Cerebellum (tissue), 4 donors: ENCODE measurements at places on chromosomes 5 and 9. TPM values are rescaled to one million over a fixed set of nuclear protein-coding genes. Genes with fewer than 3 reads are reported as not detected.

Gene ZNF367
- total RNA-seq = 8.3 TPM

Gene GRIN1
- 23.6 TPM for total RNA-seq

Gene PCDHAC1
- total RNA-seq = 32.4 TPM

Gene MEIKIN
- not detected for total RNA-seq

DNA sequence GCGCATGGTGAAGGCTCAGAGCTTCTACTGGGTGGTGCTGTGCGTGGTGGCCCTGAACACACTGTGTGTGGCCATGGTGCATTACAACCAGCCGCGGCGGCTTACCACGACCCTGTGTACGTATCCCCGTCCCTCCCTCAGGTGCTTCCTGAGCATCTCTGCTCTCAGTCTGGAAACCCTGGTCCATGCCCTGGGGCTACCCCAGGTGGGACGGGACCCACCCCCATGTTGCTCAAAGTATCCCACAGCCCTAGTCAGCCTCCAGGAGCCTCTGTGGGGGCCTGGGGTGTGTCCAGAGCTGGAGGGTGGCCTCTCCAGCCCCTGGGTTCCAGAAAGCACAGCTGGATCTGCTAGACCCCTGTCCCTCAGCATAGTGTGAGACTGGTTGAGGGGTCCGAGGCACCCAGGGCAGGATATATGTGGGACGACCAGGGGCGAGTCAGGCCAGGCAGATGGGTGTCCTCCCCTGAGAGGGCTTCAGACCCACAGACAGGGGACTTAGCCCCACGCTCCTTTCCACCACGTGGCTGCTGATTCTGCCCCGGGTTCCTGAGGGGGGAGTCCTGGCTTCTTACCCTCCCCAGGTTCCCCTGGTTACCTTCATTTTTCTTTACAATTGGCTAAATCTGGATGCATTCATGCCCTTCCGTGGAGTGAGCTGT is 94.0 kb downstream of the CACNA1B start:
- no peak for DNase-seq
